ENCODE measurements at places on chromosomes 1 and 21. TPM values are rescaled to one million over a fixed set of nuclear protein-coding genes. Genes with fewer than 3 reads are reported as not detected.

Gene OR6N1
- polyA plus RNA-seq = not detected

Gene OR2T3
- polyA plus RNA-seq = not detected

DNA sequence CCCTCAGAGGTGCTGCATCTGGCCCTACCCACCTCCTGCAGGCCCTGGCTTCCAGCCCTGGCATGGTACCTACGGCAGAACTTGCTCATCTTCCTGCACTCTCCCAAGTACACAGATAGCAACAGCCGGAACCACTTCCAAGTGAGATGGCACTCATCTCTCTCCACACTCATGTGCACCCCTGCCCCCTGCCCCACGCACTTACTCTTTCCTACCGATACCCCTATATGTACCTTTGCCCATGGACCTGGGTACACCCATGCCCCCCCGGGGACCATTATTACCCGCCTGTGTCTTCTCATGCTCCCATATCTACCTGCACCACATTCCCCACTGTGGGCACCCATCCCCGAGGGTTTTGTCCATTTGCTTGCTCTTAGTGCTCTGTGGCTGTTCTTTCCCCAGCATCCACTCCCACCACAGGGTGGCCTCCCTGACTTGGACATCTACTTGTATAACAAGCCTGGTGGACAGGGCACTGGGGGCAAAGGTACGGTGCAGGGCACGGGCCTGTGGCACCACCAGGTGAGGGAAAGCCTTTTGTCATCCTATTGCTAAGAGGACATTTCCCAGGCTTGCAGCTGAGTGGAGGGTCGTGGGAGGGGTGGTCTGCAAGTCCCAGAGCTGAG, 14.7 kb downstream of the HYI start:
- DNase-seq = no peak

DNA sequence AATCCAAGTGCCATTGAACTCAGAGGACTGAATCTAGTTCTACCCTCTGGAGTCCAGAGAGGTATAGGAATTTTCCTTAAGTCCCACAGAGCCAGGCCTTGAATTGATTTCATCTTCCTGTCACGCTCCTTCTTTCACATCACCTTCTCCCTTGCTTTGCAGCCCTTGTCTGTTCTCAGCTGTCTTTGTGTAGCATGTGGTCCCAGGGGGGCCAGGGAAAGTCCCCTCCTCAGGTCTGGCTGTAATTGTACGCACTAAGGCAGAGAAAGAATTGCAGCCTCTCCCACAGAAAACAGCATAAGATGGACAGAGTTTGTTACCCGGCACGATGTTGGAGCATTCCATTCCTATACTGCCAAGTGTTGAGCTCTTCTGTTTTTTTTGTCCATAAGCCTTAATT, 153.6 kb downstream of the FAM78B start:
- DNase-seq = no peak
